Bone marrow (tissue), 2 donors: ENCODE measurements at places on chromosomes 6 and 20.

- no peak for DNase-seq
Measured at GRCh38 chr20:46113113-46113470, 5.0 kb upstream of the CD40 start.

- no peak for DNase-seq
Measured at GRCh38 chr6:113893866-113894265, 36.7 kb downstream of the MARCKS start.

GRCh38 chr6:9492790-9493189 lies 922.1 kb downstream of the TFAP2A start:
- DNase-seq: no peak

DNA sequence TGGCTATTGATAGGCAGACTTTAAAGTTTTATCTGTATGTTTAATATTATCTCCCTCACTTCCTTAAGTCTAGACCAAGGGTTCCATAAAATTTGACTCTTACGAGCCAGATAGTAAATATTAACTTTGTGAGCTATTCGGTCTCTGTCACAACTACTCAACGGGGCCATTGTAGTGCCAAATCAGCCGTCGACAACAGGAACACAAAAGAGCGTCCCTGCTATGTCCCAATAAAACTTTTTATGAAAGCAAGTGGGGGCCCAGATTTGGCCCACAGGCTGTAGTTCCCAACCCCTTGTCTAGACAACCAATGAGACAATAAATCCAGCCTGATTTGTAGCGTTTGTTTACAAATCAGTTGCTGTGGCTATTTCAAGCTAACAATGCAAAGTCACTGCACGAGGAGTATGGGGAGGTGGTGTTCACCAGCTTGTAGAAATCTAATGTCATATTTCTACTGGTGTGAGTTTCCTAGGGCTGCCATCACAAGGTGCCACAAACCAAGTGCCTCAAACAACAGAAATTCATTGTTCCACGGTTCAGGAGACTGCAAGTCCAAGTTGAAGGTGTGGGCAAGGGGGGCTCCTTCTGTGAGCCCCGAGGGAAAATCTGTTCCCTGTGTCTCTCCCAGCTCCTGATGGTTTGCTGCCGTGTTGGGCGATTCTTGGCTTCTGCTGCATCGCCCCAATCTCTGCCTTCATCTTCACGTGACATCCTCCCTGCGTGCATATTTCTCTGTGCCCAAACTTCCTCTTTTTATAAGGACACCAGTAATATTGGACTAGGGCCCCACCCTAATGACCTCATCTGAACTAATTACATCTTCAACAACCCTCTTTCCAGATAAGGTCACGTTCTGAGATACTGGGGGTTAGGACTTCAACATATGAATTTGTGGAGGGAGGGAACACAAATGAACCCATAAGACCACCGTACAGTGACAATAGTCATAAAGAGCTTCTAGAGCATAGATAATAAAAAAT lies 356.0 kb upstream of the JARID2 start:
- no peak for DNase-seq

DNA sequence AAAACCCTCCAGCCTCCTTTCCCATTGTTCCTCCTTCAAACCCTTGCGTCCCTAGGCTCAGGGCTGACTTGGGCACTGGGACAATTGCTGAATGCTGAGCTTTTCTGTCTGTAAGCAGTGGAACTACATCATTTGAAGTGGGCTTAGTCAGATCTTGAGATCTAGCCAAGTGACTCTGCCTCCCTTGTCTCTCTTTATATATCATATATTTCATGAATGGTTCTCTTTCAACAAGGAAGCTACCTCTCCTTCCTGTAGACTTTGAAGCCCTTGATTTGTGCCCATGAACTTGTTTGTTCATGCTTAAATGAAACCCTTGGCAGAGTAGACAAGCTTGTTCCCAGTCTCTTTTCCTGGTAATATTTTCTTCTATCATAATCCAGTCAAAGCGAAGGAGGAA lies 60.0 kb upstream of the KIF13A start:
- no peak for DNase-seq

- DNase-seq: no peak
Measured at GRCh38 chr6:27908017-27908416, 4.2 kb downstream of the OR2B2 start.

DNA sequence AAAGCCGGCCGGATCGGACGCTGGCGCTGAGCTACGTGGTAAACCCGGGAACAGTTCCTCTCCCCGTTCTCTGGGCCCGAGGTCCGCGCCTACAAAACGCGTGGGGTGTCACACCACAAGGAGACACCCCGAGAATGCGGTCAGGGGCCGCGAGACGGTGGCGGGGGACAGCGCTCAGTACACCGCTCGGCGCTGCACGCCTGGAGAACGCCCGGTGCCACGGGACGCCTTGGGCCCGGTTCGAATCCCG lies 670 bp downstream of the NCOA5 start:
- DNase-seq: no peak

GRCh38 chr6:170063851-170064602 lies 226.9 kb downstream of the DLL1 start:
- DNase-seq: no peak

- DNase-seq: no peak
Measured at GRCh38 chr6:11120271-11121005, 8.9 kb upstream of the ERVFRD-1 start.

- DNase-seq: no peak
Measured at GRCh38 chr6:39755231-39755630, 30.0 kb upstream of the KIF6 start.

GRCh38 chr6:19434065-19434464 lies 403.1 kb upstream of the ID4 start:
- DNase-seq: no peak

GRCh38 chr6:47157653-47158219 lies 115.6 kb upstream of the ADGRF1 start:
- DNase-seq: no peak

- DNase-seq: no peak
Measured at GRCh38 chr6:100246206-100246605, 218.5 kb downstream of the SIM1 start.

DNA sequence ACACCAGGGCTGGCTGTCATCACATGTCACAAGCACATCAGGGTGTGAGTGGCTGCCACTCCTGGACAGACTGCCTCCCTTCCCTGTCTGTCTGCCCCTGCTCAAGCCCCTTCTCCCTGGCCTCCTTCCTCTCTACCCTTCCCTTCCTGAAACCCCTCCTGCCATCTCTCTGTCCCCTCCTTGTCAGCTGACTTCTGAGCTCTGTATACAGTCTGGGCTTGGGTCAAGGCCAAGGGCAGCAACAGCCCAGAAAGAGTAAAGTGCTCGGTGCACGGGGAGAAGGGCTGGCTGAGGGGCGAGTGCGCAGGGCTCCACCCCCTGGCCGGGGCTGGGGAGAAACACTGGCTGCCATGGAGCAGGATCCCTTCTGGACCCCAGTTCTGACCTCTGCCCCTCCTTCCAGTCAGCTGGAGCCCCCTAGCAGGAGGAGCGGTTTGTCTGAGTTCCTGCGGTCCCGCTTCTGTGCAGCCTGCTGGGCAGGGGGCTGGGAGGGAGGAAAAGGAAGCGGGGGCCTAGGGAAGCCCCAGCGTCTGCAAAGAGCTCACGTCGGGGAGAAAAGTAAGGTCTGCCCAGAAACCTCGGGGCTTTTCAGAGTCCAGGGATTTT lies 2.0 kb downstream of the LKAAEAR1 start:
- no peak for DNase-seq

DNA sequence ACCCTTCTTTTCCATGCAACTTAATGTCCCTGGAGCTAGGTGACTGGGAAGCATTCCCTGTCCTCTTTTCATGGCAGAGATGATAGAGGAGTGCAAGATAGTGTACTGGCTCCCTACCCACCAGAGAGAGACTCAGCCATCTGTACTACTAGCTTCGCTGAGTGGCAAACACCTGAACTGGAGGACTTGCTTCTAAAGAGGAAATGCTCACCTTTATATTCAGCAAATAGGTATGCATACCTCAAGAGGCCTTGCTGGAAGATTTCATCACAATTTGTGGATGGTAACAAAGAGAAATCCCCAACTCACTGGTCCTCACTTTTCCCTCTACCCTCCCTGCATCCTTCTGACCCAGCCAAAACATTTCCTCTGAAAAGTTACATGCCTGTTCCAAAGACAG lies 124.1 kb downstream of the FOXA2 start:
- DNase-seq: no peak

DNA sequence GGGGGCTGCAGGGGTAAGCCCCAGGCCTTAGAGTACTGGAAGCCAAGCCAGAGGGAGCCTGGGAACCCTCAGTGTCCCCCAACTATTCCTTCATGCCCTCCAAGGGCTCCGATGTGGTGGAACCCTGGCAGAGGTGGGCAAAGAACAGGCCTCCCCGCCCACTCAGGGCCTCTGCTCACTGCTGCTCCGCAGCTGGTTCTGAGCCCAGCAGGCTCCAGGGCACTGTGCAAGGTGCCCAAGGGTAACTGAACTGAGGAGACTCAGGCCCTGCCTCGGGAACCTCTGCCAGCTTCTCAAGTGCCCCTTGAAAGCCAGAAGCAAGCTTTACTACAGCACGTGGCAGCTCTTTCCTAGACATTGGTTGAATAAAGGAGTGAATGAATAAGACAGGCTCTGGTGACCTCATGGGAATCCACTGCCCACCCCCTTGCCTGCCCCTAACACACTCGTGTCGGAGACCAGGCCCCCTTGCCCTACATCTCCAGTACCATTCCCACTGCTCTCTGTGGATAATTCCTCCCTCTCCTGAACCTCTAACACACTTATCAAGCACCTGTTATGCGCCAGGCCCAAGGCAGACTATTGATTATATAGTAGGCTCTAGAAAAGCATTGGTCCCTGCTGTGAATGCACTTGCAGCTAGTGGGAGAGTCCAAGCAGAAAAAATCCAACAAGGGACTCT lies 55.0 kb downstream of the TOX2 start:
- DNase-seq: no peak

GRCh38 chr6:56570413-56571359 lies 72.0 kb downstream of the DST start:
- DNase-seq: no peak

DNA sequence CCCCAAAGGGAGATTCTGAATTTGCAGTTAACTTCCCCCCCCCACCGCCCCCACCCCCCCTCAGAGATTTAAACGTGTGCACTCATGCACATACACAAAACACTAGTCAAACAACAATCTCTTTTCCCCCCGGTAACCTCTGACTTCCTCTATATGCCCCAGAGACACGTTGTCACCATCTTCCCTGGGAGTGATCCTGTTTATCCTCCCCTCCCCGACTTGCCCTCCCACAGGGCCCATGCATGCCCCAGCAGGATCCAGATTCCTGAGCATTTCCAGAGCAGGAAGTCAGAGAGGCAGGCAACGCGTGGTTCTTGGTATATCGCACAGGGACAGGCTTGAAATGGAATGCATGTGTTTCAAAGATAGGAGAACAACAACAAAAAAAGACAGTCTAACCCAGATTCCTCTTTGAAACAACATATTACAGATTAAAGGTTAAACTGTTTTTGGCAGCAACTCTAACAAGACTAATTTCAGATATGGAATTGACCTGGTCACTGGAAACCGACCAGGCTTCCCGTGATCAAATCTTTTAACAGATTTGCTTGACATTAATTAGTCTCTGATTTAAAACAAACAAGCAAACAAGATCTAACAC lies 1.3 kb downstream of the BLCAP start:
- DNase-seq: no peak

DNA sequence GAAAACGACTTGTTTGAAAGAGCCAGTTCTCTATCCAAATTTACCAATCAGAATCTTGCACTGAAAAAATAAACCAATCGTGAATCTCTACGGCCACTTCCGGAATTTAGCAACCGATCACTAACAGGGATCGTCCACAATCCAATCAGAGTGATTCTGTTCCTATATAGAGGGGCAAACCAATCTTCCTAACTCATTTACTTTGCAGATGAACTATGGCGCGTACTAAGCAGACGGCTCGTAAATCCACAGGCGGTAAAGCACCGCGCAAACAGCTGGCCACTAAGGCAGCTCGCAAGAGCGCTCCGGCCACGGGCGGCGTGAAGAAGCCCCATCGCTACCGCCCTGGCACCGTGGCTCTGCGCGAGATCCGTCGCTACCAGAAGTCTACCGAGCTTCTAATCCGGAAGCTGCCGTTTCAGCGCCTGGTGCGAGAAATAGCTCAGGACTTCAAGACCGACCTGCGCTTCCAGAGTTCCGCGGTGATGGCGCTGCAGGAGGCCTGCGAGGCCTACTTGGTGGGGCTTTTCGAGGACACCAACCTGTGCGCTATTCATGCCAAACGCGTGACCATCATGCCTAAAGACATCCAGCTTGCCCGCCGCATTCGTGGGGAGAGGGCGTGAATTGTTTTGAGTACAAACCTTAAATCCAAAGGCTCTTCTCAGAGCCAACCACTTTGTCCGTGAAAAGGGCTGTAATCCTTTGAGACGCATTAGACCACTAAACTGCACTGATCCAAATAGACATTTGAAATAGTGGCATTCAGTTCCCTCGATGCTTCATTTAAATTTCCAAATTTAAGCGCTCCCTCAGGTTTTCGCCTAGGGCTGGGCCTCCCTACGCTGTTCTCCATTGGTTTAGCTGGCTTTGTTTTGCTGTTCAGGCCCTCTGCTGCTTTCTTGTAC lies 138.0 kb downstream of the HFE start:
- no peak for DNase-seq

- no peak for DNase-seq
Measured at GRCh38 chr6:138498629-138499302, 528 bp downstream of the NHSL1 start.

DNA sequence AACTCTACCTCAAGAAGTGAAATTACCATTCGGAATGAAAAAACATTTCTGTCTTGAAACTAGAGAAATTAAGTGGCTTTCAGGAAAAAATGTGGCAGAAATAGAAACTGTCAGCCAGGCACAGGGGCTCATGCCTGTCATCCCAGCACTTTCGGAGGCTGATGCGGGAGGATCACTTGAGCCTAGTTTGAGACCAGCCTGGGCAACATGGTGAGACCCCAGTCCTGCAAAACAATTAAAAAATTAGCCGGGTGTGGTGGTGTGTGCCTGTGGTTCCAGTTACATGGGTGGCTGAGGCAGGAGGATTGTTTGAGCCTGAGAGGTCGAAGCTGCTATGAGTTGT lies 7.1 kb upstream of the TMEM181 start:
- DNase-seq: no peak

- DNase-seq: no peak
Measured at GRCh38 chr20:42082611-42083010, 464.4 kb upstream of the CHD6 start.

DNA sequence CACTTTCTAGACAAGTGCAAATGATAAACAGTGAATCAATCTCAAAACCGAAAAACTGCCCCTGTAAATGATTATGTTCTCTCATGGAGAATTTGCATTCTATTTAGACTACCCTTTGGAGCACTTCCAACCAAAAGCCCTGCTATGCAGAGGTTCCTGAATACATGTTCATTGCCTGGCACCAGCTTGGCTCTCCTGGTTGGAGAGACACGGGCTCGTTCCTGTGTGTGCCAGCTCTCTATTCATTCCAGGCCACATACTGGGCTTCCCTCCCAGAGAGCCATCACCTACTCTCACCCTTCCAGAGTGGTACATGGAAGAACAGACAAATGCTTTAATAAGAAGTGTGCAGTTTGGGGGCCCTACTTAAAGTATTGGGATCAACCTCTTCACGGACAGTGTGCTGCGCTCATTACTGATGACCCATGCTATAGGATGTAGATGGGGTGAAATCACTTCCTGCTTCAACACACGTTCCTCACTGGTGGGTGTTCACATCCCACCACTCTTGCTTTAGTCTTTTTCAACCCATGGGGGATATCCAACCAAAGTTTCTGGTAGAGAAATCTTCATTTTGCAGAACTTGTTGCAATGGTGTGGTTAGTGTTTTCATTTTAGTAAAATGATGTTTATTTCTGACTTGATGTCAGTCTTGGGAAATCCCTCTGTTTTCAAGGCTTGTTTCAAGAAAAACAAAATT lies 38.5 kb upstream of the NAA20 start:
- DNase-seq: no peak

- no peak for DNase-seq
Measured at GRCh38 chr20:62727584-62728027, 19.0 kb downstream of the NTSR1 start.

GRCh38 chr6:133495205-133495903 lies 254.2 kb downstream of the EYA4 start:
- no peak for DNase-seq
